ENCODE measurements at places on chromosomes 16 and 17.

GRCh38 chr16:82801361-82801760 lies 174.6 kb downstream of the CDH13 start:
- DNase-seq = no peak

- no peak for DNase-seq
Observed at GRCh38 chr17:78734793-78735641, 47.1 kb downstream of the CYTH1 start.

DNA sequence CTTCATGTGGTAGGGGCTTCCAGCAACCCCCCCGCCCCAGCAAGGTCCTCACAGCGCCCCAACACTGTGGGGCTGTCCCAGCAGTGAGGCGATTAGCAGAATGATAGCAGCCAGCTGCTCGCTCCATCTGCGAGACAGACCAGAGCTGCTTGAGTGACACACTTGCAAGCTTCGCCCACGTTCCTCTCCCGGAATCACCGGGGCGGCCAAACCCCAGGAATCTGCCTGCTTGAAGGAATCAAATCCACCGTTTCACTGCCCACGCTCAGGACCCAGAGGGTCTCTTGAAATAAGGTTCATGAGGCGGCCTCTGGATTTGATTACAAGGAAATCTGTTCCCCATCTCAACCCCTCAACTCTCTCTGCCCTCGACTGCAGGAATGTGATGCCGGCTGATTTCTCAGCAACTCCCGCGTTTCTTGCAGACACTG lies 356.0 kb downstream of the C16orf95 start:
- no peak for DNase-seq

GRCh38 chr16:77409311-77409710 lies 25.5 kb downstream of the ADAMTS18 start:
- DNase-seq = no peak

- peak; percentile 64 for DNase-seq
Observed at GRCh38 chr16:27109666-27110523, 43.2 kb downstream of the C16orf82 start.

DNA sequence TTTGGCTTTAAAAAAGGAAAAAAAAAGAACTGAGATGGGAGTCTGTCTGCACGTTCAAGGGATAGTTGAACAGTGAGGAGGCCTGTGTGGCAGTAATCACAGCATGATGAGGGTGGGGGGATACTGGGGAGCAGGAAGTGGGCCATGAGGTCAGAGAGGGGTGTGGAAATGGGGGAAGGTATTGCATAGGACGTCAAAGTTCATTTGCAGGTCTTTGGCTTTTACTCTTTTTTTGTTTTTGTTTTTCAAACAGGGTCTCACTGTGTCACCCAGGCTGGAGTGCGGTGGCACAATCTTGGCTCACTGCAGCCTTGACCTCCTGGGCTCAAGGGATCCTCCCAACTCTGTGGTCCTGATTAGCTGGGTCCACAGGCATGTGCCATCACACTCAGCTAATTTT lies 19.0 kb downstream of the WWP2 start:
- DNase-seq = no peak

DNA sequence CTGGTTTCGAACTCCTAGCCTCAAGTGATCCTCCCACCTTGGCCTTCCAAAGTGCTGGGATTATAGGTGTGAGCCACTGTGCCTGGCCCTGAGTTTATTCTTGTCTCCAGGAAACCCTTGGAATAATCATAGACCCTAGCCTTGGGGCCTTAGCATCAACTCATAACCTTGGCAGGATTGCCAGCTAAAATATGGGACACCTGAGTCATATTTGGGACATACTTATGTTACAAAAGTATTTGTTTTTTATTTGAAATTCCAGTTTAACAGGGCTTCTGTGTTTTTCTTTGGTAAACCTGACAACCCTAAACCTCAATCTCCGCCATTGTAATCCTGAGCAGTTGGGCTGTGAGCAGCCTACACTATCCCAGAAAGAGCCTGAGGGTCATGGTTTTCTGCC lies 28.6 kb upstream of the TNS4 start:
- DNase-seq = no peak

- no peak for DNase-seq
Observed at GRCh38 chr17:55238931-55239297, 25.8 kb upstream of the HLF start.

GRCh38 chr16:87926246-87927194 lies 9.8 kb downstream of the CA5A start:
- DNase-seq = no peak

- DNase-seq = no peak
Observed at GRCh38 chr16:89014403-89015230, 37.6 kb upstream of the CBFA2T3 start.

GRCh38 chr16:2713985-2714774 lies 5.8 kb downstream of the PRSS27 start:
- no peak for DNase-seq

DNA sequence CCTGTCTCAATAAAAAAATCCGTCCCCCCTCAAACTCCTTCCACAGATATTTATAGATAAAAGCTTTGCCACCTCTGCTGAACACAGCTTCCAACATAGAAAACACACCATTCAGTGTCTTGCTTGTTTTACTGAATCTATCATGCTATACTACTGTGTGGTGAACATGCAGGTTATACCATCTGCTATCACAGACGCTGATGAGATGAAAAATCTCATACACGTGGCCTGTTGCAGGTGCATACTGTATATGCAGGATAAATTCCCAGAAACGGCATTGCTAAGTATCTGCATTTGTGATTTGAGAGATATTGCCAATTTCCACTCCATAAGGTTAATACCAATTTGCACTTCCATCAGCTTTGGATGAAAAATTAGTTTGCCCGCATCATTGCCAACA lies 30.4 kb upstream of the IL34 start:
- DNase-seq = no peak

DNA sequence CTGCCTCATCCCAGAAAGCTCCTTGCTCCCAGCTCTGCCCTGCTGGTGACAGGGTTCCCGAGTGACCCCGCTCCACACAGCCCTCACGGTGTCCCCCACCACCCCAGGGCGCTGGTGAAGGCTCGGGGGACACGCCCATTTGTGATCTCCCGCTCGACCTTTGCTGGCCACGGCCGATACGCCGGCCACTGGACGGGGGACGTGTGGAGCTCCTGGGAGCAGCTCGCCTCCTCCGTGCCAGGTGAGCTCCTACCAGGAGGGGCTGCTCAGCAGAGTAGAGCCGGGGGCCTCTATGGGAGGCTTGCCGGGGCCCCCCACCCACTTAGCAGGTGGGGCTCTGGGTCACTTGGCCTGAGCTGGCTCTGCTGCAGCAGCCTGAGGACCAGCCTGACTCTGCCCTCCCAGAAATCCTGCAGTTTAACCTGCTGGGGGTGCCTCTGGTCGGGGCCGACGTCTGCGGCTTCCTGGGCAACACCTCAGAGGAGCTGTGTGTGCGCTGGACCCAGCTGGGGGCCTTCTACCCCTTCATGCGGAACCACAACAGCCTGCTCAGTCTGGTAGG lies 11.2 kb downstream of the GAA start:
- DNase-seq = no peak

- no peak for DNase-seq
Observed at GRCh38 chr16:56711862-56712261, 18.1 kb upstream of the NUP93 start.

DNA sequence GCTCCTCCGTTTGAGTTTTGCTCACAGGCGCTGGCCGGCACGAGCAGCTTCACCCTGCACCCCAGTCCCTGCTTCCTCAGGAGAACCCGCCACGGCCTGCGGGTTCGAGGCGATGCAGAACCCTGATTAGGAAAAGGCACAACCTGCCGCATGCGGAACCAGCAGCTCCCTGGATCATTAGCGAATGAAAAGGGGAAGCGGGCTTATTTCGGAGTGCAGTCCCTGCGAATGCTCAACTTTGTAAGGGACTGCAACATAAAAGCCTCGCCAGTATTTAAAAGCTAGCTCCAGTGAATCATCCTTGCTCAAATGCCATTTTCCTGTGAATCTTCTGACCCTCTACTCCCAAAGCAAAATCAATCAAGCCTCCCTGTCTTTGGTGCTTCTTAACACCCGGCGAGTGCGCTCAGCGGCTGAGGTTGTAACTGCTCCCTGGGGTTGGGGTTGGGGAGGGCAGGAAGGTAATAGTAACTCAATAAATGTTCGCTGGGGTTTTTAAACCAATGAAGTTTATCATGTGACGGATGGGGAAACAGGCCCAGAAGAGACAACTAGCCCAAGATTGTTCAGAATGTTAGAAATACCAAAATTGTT lies 678 bp upstream of the AKAP10 start:
- no peak for DNase-seq

DNA sequence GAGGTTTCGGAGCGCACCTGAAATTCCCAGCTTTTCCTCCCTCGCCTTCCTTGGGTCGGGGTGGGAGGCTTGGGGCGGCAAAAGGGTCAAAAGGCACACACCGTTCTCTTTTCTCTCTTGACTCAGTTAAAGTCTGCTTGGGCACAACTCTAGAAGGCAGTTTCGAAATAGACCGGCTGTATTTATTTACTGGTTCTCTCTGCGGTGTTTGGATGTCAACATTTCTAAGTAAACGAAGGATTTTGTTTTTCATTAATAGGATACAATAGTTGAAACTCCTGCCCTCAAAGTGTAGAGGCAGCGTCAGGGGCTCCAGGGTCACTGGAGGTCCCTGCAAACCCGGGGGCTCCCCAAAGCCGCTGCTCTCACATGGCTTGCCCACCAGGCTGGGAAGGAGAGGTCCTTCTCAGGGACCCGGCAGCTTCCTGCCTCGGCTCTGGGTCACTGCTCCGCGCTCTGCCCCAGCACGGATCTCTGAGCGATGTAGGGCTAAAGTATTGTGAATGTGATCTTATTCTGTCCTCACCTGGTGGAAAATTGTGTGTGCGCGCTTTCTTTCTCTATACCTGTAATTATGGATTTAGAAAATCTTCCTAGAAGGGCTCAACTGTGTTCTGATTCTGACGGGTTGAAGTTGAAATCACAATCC lies 952 bp downstream of the BMERB1 start:
- DNase-seq = no peak

GRCh38 chr17:48445248-48445620 lies 15.2 kb upstream of the SKAP1 start:
- DNase-seq = no peak

DNA sequence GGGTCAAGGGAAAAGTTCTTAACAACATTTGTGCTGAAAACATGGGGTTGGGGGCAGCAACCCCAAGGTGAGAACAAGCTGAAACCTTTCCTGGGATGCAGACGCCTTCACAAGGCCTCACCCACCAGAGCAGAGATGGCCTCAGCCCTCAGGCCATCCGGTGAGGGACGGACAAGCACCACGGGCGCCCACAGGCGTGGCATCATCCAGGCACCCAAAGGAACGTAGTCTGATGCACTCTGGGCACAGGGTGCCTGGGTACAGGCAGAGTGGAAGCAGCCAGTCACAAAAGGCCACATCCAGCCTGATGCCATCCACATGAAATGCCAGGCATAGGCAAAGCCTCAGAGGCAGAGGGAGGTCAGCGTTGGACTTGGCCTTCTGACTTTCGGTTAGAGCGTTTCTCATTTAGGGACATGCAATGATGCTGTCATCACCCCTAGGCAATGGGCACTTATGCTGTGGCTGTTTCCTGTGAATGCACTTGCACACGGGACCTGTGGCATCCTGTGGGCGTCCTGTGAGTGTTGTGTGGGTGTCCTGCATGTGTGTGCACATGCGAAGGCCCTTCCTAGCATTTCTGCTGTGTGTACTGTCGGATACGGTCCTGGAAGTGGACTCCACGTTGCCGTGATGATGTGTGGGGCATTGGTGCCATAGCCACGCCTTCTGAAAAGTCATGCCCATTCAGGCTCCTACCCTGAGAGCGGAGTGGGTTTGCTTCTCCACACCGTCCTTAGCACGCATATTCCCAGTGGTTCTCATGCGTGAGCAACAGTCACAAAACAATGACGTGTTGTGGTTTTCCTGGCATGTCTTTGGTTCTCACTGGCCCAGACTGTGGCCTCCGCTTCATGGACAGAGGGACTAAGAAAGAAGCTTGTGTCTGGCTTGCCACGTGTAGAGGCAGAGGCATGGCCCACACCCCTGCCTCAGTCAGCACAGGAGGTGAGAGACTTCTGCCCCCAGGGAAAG lies 52.7 kb upstream of the ZNF469 start:
- no peak for DNase-seq

GRCh38 chr17:17789828-17790636 lies 46.8 kb downstream of the SREBF1 start:
- DNase-seq = no peak

DNA sequence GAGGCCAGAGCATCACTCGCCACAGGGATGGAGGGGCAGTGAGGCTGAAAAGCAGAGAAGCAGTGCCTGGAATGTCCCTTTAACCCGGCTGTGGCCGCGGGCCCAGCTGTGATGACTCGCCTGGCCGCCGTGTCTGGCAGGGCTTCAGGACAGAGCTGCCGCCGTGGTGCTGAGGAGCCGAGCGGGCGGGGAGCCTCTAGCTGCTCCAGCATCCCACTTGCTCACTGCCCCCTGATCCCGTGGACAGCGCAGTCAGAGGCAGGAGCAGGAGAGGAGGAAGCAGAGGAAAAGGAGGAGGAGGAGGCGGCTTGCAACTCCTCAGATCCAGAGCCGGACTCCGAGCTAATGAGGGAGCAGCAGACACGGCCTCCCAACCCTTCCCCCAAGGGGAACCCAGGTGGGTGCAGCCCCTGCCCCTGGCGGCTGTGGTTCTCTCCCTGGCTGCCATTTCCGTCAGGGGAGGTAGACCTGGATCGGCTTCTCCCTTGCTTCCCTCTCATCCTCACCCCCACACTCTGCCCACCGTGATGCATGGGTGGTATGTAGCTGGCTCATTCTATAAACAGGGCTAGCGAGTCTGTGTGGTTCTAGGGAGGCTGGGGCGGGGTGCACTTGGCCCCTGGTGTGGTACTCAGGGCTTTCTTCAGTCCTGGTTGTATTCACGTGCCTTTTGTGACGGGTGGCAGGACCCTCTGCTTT lies 165.7 kb downstream of the CMIP start:
- DNase-seq = no peak

GRCh38 chr16:82024883-82025282 lies 10.2 kb upstream of the HSD17B2 start:
- no peak for DNase-seq

DNA sequence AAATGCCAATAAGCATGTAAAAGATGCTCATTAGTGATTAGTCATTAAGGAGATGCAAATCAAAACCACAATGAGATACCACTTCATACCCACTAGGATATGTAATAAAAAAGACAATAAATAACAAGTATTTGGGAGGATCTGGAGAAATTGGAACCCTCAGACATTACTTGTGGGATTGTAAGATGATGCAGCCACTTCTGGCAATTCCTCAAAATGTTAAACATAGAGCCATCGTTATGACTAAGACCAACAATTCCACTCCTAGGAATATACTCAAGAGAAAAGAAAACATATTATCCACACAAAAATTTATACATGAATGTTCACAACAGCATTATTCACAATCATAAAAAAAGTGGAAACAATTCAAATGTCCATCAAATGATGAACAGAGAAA lies 336.2 kb upstream of the PMFBP1 start:
- no peak for DNase-seq

All from activated T-helper 9 cell treated with anti-CD3 and anti-CD28 coated beads, Interleukin-2, amount 50 U/mL, for 16 hours (primary cell).